ENCODE measurements at places on chromosomes 4 and X.

DNA sequence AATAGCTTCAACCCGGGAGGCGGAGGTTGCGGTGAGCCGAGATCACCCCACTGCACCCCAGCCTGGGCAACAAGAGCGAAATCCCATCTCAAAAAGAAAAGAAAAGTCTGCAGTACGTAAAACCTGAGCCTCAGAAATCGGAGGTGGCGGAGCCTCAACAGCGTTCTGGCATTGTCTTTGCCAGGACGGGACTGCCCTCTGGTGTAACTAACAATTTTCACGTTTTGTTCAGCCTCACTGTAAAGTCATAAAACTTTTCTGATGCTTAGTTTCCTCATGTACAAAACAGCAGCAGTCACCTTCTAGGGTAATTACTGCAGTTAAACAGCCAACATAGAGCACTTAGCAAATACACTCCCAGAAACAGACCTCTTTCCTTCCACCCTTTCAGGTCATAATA lies 121.7 kb downstream of the RBM47 start:
- no peak for DNase-seq

- no peak for DNase-seq
These were observed 207.6 kb upstream of the SLITRK2 start for GRCh38 chrX:145609951-145610511.

DNA sequence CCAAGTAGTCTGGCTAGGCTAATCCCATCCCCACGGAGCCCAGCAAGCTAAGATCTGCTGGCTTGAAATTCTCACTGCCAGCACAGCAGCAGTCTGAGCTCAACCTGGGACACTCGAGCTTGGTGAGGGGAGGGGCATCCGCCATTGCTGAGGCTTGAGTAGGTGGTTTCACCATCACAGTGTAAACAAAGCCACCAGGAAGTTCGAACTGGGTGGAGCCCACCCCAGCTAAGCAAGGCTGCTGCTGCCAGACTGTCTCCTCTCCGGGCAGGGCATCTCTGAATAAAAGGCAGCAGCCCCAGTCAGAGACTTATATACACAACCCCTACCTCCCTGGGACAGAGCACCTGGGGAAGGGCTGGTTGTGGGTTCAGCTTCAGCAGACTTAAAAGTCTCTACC lies 639.6 kb downstream of the IQCM start:
- no peak for DNase-seq

DNA sequence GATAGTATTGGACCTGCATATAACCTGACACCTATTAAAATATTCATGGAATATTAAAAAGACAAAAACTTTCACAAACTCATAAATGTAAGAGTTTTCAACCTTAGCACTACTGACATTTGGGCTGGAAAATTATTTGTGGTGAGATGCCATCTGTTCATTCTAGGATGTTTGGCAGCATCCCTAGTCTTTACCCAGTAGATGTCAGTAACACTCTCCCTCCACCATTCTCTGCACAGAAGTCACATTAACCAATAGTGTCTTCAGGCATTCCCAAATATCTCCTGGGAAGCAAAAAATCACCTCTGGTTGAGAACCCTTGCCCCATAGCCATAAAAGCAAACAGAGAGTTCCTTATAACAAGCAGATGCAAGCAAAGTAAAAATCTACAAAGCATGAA lies 41.4 kb upstream of the NDST4 start:
- no peak for DNase-seq

GRCh38 chrX:23062359-23062758 lies 62.6 kb downstream of the DDX53 start:
- DNase-seq, result no peak

DNA sequence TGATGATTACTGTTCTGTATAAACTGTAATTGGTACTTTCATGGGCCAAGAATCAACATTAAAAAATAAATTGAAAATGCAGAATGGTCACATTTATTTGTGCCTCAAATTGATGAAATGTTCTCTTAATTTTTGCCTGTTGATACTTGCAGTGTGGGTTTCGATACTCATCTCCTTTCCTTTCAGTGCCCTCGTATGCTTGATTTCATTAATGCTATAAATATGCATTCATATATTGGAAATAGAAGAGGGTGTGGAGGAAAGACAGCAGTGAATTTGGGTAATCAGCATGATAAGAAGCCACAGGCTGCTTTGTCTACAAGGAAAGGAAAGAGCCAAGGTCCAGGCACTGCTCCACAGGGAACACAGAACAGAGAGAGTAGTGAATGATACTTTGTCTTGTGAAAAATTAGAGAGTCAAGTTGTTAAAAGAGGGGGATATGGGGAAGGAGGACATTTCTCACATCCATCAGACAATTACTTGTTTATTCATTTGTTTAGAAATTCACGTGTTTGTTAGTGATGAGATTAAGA lies 1.0 kb upstream of the DDX60 start:
- DNase-seq, result no peak

- no peak for DNase-seq
These were observed 106.5 kb downstream of the EGF start for GRCh38 chr4:110019153-110019552.

DNA sequence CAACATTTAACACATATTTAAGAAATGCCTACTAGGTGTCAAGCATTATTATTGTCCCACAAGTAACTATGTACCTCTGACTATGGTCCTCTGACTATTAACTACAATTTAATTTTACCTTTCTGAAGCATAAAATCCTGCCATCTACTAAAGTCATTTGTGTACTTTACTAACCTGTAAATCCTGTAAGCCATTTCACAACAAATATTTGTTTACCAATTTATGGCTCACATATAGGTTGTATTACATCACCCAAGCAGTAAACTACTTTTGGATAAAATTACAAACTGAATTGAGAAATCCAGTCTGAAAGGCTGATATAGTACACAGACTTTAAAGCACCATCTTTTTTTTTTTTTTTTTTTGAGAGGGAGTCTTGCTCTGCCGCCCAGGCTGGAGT lies 43.8 kb downstream of the CNGA1 start:
- DNase-seq, result no peak

GRCh38 chrX:75337525-75337924 lies 63.6 kb downstream of the UPRT start:
- no peak for DNase-seq

GRCh38 chr4:98951710-98952109 lies 22.8 kb upstream of the EIF4E start:
- DNase-seq, result no peak

- DNase-seq, result no peak
These were observed 82.7 kb upstream of the DHRSX start for GRCh38 chrX:2583194-2584162.

DNA sequence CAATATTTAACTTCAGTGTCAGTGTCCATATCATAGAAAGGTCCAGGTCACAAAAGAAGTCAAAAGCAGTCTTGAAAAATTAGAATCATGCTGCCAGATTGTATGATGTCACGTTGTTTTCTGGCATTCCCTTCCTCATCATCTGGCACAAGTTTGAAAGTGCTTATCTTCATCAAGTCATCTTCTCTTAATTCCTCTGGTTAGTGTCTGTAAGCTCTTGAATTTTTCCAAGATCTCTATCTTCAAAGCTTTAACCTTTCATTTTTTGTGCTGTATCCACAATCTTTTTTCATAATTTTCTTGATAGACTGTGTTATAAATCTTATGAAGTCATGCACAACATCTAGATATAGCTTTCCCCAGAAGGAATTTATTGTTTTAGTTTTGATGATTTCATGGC lies 682.7 kb upstream of the AADAT start:
- DNase-seq, result no peak

DNA sequence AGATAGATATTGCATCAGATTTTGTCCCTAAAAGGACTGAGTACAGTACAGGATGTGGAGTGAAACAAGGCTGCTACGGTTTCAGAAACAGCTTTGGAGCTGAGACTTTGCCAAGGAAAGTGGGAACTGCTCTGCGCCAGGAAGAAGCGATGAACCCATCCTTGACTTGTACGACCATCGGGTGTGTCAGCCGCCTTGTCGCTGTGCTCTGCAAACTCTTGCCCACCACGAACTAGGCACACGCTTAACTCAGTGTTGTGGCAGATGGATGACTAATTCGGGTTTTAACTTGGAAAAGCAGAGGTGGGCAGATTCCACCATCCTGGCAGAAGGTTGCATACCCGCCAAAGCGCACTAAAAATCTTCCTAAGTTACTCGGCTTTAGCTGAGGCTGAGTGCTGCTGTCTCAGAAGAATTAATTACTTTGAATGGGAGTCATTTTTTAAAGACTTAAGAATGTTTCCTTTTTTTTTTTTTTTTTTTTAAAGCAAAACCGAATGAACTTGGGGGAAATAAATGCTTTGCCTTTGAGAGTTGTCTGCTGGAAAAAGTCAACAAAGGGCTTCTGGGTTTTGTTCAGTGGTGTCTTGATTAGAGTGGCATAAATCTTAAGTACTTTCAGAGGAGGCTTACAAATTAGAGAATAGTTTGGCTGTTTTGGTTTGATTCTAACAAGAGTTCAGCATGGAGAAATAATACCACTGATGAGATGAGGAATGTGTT lies 69.5 kb downstream of the SHROOM2 start:
- DNase-seq, result no peak

All from urinary bladder (tissue), 4 donors.